ENCODE measurements at places on chromosomes 3 and 15.

GRCh38 chr3:169158379-169158778 lies 505.1 kb downstream of the MECOM start:
- DNase-seq = no peak

GRCh38 chr15:51878446-51879386 lies 49.3 kb downstream of the TMOD3 start:
- DNase-seq = no peak

GRCh38 chr3:3064297-3064696 lies 45.9 kb downstream of the IL5RA start:
- no peak for DNase-seq

GRCh38 chr3:147008458-147008857 lies 397.9 kb downstream of the ZIC4 start:
- no peak for DNase-seq

DNA sequence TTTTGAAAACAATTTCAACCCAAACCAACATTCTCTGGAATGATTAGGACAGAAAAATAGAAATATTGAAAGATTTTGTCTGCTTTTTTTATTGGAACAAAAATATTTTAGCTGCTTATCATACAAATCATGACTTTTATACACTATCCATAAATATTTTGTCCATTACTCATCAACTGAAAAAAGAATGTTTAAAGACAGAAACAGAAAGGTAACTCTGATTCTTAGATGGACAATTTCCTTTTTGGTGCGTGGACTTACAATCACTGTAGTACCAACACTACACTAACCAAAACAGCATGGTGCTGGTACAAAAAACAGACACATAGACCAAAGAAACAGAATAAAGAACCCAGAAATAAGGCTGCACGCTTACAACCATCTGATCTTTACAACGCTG lies 582.8 kb upstream of the CCDC54 start:
- no peak for DNase-seq
